ENCODE measurements at places on chromosomes 3 and 15. TPM values are rescaled to one million over a fixed set of nuclear protein-coding genes. Genes with fewer than 3 reads are reported as not detected.

GRCh38 chr3:191314109-191314728 lies 15.0 kb upstream of the CCDC50 start:
- H3K4me3 ChIP-seq: no peak overlapping the region
- DNase-seq: no peak
- H3K4me1 ChIP-seq: no peaks in the 10 kb centered on the region
- H3K27me3 ChIP-seq: no peaks in the 10 kb centered on the region
- H3K27ac ChIP-seq: no peak overlapping the region

GRCh38 chr15:80098341-80098740 lies 38.9 kb downstream of the ZFAND6 start:
- peaks cover 59% of the 10 kb centered on the region for H3K4me1 ChIP-seq
- H3K27ac ChIP-seq: peak overlapping the region; percentile 2
- DNase-seq: no peak

DNA sequence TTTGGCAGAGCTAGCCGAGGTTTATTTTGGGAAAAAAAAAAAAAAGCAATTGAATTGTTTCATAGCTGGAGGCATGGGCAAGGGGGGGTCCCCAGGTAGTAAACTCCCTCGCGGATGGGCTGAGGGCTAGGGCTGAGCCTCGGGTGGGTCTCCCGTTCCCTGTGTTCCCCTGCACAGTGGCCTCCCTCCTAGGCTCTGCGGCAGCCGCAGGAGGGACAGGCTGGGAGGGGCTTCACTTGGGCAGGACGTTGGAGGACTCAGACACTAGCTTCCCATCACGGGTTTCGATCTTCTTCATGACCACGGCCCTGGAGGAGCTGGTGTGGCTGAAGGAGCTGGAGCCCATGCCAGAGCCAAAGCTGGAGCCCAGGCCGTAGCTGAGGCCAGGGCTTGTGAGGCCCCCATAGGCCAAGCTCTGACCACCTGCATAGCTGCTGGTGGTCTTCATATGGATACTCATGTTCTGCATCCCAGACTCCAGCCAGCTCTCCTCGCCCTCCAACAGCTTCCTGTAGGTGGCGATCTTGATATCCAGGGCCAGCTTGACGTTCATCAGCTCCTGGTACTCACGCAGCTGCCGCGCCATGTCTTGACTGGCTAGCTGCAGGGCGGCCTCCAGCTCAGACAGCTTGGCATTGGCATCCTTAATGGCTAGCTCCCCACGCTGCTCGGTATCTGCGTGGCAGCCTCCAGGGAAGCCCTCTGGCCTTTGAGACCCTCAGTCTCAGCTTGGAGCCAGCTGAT lies 64.0 kb upstream of the CDAN1 start:
- no peak overlapping the region for H3K4me3 ChIP-seq
- H3K27me3 ChIP-seq: no peaks in the 10 kb centered on the region
- no peak for DNase-seq
- H3K4me1 ChIP-seq: no peaks in the 10 kb centered on the region
- no peak overlapping the region for H3K27ac ChIP-seq

- H3K4me1 ChIP-seq: no peaks in the 10 kb centered on the region
- no peaks in the 10 kb centered on the region for H3K27me3 ChIP-seq
- H3K4me3 ChIP-seq: no peak overlapping the region
Measured at GRCh38 chr3:133187870-133188379, 149.7 kb downstream of the TMEM108 start.

- no peaks in the 10 kb centered on the region for H3K27me3 ChIP-seq
- no peak overlapping the region for H3K4me3 ChIP-seq
- DNase-seq: no peak
Measured at GRCh38 chr15:101371081-101371480, 76.0 kb upstream of the SNRPA1 start.

DNA sequence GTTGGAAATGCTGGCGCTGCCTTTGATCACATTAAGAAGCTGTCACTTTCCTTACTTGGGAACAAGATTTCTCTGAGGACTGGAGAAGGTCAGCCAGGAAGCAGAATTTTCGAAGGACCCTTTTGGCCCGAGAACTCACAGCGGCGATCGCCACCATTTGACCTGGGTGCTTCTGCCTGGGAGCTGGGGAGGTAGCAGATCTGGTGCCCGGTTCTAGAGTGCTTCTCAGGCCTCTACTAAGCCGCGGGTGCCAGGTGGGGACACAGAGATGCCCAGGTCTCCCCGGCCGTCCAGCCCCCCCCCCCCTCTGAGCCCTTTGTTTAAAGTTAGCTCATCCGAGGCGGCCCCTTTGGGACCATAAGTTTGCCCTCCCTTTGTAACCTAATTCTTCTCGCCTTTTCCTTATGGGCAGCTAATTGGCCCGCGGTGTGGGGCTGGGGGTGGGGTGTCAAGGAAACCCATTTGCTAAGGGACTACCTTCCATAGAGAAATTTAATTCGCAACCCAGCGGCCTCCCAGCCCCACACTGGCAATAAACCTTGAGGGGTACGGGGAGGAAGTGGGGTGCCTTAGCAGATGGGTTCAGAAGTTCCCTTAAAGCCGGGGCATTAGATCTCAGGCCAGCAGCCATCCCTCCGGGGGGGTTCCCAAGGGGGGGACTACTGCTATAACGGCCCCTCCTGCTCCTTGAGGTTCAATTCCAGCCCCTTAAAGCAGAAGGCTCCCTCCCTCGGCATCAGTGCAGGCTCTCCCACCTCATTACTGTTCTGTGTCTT lies 1.9 kb downstream of the GATA2 start:
- H3K27ac ChIP-seq: no peak overlapping the region
- no peak for DNase-seq
- H3K36me3 ChIP-seq: no peaks in the 10 kb centered on the region
- H3K4me3 ChIP-seq: no peak overlapping the region
- no peaks in the 10 kb centered on the region for H3K4me1 ChIP-seq
- H3K27me3 ChIP-seq: no peaks in the 10 kb centered on the region

GRCh38 chr15:29596266-29596665 lies 226.0 kb downstream of the TJP1 start:
- H3K4me3 ChIP-seq: no peak overlapping the region
- H3K27me3 ChIP-seq: no peaks in the 10 kb centered on the region
- H3K36me3 ChIP-seq: no peaks in the 10 kb centered on the region
- no peak overlapping the region for H3K27ac ChIP-seq

DNA sequence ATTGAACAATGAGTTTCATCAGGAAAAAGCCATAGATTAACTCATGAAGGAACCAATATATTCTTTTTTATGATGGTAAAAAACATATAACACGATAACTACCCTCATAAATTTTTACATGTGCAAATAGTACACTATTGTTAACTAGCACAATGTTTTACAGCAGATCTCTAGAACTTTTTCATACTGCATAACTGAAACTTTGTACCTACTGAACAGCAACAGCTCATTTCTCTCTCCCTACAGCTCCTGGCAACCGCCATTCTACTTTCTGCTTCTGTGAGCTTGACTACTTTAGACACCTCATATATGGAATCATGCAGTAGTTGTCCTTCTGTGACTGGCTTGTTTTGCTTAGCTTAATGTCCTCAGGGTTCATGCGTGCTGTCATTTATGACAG lies 235.4 kb downstream of the NFKBIZ start:
- no peak overlapping the region for H3K4me3 ChIP-seq
- no peak overlapping the region for H3K27ac ChIP-seq
- H3K36me3 ChIP-seq: no peaks in the 10 kb centered on the region

GRCh38 chr15:68431037-68431791 lies 749 bp downstream of the ITGA11 start:
- 0 out of 2 replicates have a peak, but pooled peaks cover 3% of the 10 kb centered on the region for H3K27me3 ChIP-seq
- H3K4me1 ChIP-seq: no peaks in the 10 kb centered on the region
- H3K4me3 ChIP-seq: no peak overlapping the region
- no peak for DNase-seq
- no peaks in the 10 kb centered on the region for H3K36me3 ChIP-seq

DNA sequence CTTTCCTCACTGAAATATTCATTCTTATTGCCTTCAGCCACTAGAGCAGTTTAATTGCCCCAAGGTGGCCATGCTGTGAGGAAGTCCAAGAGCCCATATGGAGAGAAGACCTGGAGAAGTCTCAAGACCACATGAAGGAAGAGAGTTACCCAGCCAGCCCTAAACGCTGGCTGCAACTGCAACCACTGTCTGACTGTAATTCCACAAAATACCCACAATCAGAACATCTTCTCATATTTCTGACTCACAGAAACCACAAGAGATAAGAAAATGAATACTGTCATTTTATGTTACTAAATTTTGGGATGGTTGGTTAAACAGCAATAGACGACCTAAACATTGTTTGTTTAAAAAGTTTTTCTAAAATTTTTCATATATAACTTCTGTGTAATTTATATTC lies 14.7 kb upstream of the SST start:
- no peaks in the 10 kb centered on the region for H3K4me1 ChIP-seq
- H3K4me3 ChIP-seq: no peak overlapping the region

DNA sequence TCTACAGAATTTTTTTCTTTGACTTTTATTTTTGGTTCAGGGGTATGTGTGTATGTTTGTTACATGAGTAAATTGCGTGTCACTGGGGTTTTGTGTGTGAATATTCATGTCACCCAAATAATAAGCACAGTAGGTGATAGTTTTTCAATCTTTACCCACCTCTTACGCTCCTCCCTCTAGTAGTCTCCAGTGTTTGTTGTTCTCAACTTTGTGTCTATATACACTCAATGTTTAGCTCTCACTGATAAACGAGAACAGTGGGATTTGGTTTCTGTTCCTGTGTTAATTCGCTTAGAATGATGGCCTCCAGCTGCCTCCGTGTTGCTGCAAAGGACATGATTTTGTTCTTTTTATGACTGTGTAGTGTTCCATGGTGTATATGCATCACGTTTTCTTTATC lies 54.4 kb downstream of the MEF2A start:
- no peak for DNase-seq
- H3K4me1 ChIP-seq: peaks cover 18% of the 10 kb centered on the region
- H3K4me3 ChIP-seq: no peak overlapping the region
- H3K36me3 ChIP-seq: peaks cover 44% of the 10 kb centered on the region
- H3K27ac ChIP-seq: no peak overlapping the region

GRCh38 chr3:195131176-195131575 lies 139.8 kb downstream of the XXYLT1 start:
- no peaks in the 10 kb centered on the region for H3K27me3 ChIP-seq
- no peaks in the 10 kb centered on the region for H3K36me3 ChIP-seq
- no peak overlapping the region for H3K4me3 ChIP-seq
- H3K27ac ChIP-seq: no peak overlapping the region
- H3K4me1 ChIP-seq: peaks cover 10% of the 10 kb centered on the region

DNA sequence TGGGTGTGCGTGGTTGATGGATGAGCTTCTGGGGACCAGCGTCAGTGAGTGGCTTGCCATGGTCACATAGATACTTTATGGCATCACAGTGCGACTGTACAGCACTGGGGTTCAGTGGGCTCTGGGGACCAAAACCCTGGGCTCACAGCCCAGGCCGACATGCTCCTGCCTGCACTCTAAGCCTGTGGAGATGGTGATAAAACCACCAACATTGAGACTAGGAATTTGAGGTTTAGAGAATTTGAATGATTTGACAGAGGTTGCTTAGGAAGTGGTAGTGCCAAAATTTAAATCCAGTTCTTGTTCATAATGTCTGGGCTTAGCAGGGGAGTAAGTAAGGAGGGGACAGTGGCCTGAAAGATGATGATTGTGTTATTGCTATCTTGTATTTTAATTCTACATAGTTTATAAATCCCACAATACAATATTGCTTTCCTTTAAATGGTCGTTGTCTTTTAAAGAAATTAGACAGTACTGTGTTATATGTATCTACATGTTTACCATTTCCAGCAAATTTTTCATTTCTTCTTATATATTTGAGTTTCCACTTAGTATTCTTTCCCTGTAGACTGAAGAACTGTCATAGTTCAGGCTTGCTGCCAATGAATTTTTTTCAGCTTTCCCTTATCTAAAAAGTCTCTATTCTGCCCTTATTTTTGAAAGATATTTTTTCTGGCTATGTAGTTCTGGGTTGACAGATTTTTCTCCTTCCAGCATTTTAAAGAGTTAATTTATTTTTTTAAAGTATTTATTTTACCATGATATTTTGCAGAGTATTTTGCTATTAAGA lies 235.4 kb upstream of the RGMA start:
- H3K4me3 ChIP-seq: no peak overlapping the region
- no peak overlapping the region for H3K27ac ChIP-seq
- no peak for DNase-seq

The ELL3 gene
- total RNA-seq: 522 TPM

The NFKBIZ gene
- 6.3 TPM for total RNA-seq

The CCRL2 gene
- not detected for total RNA-seq

The DMXL2 gene
- total RNA-seq: 17.8 TPM

Data from Karpas-422 (cell line).